ENCODE measurements at places on chromosomes 3 and 15. TPM values are rescaled to one million over a fixed set of nuclear protein-coding genes. Genes with fewer than 3 reads are reported as not detected.

Gene ACVR2B
- polyA plus RNA-seq, result 1.7 TPM

Gene TOMM70
- 28.4 TPM for polyA plus RNA-seq

Gene PLA1A
- polyA plus RNA-seq, result 4.4 TPM

Gene SUSD5
- polyA plus RNA-seq, result 1.3 TPM

Gene TEX9
- polyA plus RNA-seq, result 0.27 TPM

Gene PROK2
- 0.11 TPM for polyA plus RNA-seq

Gene GLCE
- 4.8 TPM for polyA plus RNA-seq

Gene LPP
- 14.5 TPM for polyA plus RNA-seq

Gene ZNF654
- 3.5 TPM for polyA plus RNA-seq

Gene PLCD1
- 11.2 TPM for polyA plus RNA-seq

Gene ADAMTS9
- polyA plus RNA-seq, result 10.1 TPM

Gene SLC9C1
- 0.14 TPM for polyA plus RNA-seq

Gene GOLGA8J
- polyA plus RNA-seq, result not detected

All from right cardiac atrium (tissue), 5 donors.